ENCODE measurements at places on chromosomes 3 and 15.

DNA sequence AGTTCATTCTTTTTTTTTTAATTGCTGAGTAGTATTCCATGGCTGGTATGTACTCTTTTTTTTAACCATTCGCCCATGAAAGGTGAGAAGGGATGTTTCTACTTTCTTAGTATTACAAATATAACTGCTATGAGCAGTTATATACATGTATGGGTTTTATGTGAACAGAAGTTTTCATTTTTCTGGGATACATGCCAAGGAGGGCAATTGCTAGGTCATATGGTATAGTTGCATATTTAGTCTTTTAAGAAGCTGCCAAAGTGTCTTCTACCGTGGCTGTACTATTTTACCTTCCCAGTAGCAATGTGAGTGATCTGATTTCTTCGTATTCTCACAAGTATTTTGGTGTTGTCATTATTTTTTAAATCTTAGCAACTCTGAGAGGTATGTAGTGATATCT lies 11.2 kb upstream of the KLHL40 start:
- DNase-seq: no peak

DNA sequence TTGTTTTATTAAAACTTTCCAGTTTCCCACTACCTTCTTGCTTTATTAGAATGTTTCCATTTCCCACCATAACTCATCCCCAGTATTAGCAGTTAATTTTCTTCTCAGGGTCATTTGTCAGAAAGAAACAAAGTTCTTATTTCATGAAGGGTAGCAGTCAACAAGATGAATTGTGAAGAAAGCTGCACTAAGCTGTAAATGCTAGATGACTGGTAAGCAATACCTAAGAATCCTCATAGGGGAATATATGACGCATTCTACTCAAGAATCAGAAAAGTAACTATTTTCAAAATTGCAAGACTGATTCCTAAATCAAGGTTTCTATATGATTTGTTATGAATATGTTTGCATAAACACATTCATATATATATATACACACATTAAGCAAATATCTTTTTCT lies 48.8 kb upstream of the WDR5B start:
- no peak for DNase-seq

- DNase-seq: no peak
Observed at GRCh38 chr15:41882689-41883483, 11.0 kb downstream of the SPTBN5 start.

DNA sequence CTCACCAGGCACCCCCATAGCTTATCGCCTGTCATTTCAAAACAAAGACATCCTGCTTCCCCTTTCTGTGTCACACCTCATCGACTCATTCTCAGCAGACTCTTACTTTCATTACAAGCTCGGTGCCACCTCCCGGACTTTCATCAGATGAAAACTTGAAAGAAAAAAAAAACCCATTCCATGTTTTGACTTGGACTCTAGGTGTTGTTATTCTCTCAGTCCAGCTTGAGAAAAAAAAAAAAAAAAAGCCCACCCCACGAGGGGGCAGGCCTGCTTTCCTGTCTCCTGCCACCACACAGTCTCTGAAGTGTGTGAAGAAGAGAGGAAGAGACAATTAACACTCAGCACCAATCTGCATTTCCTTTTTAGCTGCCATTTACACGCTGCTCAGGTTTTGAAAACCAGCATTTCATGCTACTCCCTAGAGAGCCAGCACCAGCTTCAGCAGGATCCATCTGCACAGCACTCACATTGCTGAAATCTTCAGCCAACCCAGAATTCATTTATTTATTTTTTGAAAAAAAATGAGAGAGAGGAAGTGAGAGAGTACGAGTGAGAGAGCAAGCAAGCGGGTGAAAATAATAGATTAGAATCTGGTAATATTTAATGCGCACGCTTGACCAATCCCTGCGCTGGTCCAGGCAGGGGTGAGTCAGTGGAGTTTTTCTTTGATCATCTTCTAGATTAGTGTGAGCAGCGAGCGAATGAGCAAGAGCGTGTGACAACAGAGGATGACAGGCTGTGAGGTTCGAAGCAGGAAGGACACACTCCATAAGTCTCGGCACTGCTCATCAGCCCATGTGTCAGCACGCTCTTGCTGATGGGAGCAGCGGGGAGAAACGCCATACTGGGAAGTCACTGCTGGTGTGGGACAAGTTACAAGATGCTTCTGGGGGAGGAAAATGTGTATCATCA lies 23.5 kb downstream of the ZNF80 start:
- no peak for DNase-seq

DNA sequence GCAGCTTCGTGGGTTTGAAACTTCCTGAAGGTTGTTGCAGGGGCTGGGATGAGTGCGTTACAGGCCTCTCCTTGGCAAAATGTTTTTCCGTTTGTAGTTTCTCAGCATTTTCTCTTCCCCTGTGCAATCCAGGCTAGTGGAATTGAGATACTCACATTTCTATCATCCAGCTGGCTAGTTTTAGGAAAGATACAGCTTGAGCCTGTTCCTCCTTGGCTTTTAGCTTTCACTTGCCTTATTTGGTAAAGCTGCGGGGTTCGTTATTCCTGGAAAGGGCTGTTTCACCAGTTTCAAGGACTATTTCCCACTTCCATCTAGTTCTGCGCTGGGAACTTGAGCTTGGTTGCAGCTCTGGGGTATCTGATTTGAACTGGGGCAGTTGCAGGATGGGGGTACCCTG lies 90.3 kb downstream of the ITPR1 start:
- no peak for DNase-seq

DNA sequence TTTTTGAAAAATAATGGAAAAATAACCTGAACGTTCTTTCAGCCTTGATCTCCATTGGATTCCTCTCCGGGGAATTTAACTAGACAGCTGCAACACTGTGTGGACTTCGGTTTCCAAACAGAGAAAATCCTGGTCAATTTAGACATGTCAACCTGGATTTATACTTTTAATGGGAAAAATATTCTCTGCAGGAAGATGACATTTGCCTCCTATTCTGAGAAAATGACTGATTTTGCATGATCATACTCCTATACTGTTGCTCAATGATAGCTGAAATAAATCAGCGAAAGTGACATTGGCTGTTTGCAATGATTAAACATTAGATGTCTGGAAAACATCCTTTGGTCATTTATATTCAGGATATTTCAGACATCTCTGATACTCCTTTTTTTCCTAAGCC lies 94.8 kb downstream of the GABRG3 start:
- no peak for DNase-seq

GRCh38 chr3:144544871-144545270 lies 573.2 kb downstream of the DIPK2A start:
- DNase-seq: no peak

GRCh38 chr3:112681822-112682325 lies 40.9 kb upstream of the CCDC80 start:
- DNase-seq: no peak

- DNase-seq: no peak
Observed at GRCh38 chr3:42532229-42532628, 29.8 kb downstream of the VIPR1 start.

- no peak for DNase-seq
Observed at GRCh38 chr3:43540624-43541023, 81.2 kb downstream of the ANO10 start.

DNA sequence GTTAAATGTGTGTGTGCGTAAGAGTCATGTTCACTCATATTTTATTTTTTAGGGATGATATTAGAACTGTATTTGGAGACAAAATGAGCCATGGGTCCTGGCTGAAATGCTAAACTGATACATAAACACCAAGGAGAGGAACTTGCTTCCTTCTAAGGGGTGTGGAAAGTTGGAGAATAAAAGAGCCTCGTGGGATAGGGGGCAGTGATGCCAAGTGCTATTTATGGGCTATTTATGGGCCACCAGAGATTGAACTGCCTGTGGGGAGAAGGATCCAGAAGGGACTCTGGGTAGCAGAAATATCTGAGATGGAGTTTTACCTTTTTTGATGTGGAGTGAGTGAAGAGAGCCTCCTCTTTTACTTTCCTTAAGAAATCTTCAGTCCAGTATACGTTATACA lies 1.8 kb upstream of the ARNT2 start:
- no peak for DNase-seq

DNA sequence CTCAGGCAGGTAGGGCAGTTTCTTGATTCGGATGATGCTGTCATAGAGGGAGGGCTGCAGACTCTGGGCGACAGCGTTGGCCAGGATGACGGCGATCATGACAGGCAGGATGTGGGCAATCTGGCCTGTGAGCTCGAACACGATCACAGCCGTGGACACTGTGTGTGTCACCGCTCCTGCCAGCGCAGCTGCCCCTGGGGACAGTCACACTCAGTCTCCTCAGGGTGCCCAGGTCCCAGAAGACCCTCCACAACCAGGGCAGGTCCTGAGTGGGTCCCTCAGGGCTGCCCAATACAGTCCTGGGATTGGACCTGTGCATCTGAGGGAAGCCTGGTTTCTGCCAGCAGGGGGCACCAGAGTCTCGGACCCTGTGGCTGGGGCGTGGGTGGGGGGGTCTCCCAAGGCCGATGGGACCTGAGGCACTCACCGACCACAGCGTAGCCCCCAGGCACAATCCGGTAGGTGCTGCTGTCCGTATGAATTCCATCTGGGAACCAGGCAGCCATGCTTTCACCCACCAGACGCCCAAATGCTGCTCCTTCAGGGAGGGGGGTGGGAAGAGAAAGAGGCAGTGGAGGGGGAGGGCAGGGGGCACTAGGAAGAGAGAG lies 7.2 kb downstream of the CLCN2 start:
- DNase-seq: peak; percentile 72

- DNase-seq: no peak
Observed at GRCh38 chr15:27865323-27865922, 233.7 kb downstream of the OCA2 start.

- DNase-seq: no peak
Observed at GRCh38 chr3:17357035-17357710, 385.3 kb downstream of the TBC1D5 start.

- DNase-seq: no peak
Observed at GRCh38 chr15:73352082-73352481, 16.7 kb downstream of the HCN4 start.

- no peak for DNase-seq
Observed at GRCh38 chr15:31440754-31441311, 114.2 kb downstream of the KLF13 start.

GRCh38 chr15:62390791-62391640 lies 225.9 kb upstream of the C2CD4B start:
- DNase-seq: no peak

GRCh38 chr3:196740481-196741248 lies 1.0 kb downstream of the PAK2 start:
- DNase-seq: peak; percentile 19

GRCh38 chr15:57108296-57108695 lies 189.9 kb downstream of the TCF12 start:
- no peak for DNase-seq

- no peak for DNase-seq
Observed at GRCh38 chr15:65059931-65060596, 7.7 kb downstream of the RASL12 start.

DNA sequence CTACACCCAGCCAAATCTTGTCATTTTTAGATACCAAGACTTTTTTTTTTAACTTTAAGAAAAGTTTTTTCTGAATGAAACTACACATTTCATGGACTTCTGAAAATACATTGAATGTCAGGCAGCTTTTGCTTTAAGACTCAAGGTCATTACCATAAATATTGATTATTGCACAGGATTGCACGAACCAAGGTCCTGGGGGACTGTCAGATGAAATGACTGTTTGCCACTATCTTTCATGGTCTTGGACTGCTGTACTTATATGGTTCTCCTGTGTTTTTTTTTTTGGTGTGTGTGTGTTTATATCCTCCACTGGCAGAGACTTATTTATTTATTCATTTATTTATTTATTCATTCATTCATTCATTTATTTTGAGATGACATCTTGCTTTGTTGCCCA lies 6.9 kb upstream of the MYO1E start:
- no peak for DNase-seq

DNA sequence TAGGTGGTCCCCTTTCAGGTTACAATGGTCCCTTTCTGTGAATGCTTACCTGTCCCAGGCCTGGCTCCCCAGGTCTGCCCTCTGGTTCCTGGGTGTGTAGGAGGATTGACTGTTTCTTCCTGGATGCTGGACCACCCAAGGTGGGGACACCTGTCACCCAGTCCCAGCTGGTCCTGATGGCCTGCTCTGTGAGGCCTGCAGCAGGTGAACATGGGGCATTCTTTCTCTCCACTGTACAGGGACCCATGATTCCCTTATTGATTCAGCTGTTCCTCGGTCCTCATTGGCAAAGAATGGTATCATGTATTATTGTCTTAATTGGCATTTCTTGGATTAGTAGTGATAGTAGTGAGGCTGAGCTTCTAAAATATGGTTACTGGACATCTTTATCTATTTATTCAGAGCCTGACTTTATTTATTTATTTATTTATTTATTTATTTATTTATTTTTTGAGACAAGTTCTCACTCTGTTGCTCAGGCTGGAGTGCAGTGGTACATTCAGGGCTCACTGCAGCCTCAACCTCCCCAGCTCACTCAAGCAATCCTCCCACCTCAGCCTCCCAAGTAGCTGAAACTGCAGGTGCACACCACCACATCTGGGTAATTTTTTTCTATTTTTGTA lies 8.8 kb upstream of the DNAJA4 start:
- DNase-seq: no peak

DNA sequence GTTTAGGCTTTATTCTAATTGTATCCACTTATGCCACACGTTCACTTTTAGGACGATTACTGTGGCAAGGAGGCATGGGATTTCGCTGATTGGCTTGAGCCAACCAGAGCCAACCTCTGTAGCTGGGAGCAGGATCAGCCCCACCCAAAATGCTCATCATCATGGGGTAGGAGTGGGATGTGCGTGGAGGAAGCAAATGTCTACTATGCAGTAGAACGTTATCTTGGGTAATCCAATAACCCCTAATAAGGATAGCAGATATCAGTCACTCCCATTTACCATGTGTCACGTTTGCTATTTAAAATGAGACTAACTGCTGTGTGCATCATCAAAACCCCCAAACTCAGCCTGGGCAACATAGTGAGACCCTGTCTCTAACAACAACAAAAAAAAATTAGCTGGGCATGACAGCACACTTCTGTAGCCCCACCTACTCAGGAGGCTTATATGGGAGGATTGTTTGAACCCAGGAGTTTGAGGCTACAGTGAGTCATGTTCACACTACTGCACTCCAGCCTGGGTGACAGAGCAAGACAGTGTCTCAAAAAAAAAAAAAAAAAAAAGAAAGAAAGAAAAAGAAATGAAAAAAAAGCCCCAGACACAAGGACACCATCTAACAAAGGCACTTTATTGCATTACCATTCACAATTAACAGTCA lies 17.8 kb upstream of the ITGB5 start:
- no peak for DNase-seq

- no peak for DNase-seq
Observed at GRCh38 chr3:106333911-106334618, 465.3 kb upstream of the CBLB start.

- DNase-seq: no peak
Observed at GRCh38 chr15:29139072-29139471, 130.6 kb downstream of the NSMCE3 start.

DNA sequence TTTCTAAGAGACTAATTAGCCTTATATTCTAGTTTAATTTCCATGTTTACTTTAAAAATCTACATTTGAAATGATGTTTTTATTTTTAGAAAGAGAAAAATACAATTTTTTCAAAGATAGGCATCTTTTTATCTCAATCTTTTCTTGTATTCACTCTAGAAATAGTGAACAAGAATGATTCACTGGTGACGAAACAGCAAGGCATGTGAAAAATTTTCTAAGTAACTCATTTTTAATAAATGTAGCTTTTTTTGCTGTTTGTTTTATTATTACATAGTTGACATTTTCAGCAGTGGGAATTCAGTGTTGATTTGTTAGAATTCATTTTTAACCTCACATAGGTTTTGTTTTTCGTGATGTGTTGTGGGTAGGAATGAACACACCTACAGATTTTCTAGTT lies 1226.4 kb downstream of the NSUN3 start:
- no peak for DNase-seq

GRCh38 chr3:117572786-117573185 lies 863.2 kb downstream of the TUSC7 start:
- no peak for DNase-seq

GRCh38 chr3:15023249-15023648 lies 41.9 kb downstream of the MRPS25 start:
- no peak for DNase-seq
